Mucosa of descending colon (tissue), 3 donors: ENCODE measurements at places on chromosomes 2 and 18.
A peak's percentile ranks its signal among the peaks of the same experiment; 100 is the strongest.

GRCh38 chr2:85751627-85752026 is 2.2 kb upstream of the ATOH8 start:
- DNase-seq: no peak

DNA sequence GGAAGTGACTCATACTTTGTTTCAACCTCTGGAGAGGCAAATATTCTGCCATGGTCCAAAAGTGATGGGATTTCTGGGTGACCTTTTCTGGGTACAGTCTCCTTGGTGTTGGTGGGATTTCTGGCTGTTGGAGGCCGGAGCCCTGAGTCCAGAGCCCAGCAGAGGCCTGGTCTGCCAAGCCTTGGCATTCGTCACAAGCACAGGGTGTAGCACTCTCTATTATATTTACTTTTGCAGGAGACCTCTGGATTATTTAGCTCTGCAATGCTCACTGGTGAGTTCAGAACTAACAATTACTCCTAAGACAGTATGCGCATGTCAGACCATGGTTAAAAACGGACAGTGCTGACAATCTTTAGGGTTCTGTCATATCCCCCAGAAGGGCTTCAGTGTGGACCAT is 201.6 kb upstream of the TWIST2 start:
- no peak for DNase-seq

DNA sequence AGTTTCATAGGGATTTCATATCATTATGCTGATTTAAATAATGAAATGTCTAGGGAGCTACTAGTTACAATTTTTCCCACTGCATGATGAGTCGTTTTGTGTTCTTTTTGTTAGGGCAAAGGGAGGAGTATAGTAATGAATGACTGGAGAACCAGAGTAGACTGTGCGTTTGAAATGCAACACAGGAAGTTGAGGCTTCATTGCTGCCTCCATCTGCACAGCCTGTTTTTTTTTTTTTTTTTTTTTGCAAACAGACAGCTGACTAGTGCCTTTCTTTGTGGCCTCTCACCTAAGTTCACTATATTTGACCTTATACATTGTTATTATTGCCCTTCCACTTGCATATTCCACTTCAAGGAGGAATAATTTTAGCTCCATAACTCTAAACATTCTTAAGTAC is 286.7 kb upstream of the LRRTM1 start:
- DNase-seq: no peak

GRCh38 chr2:217521820-217522219 is 481.0 kb downstream of the TNS1 start:
- DNase-seq: no peak

- DNase-seq: no peak
Measured at GRCh38 chr18:13877157-13877556, 38.2 kb downstream of the MC2R start.

DNA sequence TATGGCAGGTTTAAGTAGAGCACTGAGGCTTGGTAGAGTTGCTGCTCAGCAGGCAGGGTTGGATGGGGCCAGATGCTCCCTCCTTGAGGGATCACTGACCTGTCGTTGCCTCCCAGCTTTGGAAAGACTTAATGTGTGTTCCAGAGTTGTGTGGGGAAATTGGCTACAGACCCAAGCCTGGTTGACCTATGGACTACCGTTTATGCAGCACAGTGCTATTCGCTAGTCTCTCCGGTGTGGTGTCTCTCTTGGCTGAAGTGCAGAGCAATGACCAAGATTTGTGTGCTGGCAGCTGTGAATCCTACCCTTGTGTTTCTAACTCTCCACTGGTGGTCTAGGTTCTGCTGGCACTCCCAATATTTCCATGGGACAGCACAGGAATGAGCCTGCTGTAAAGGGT is 29.8 kb upstream of the SLC4A10 start:
- DNase-seq: no peak

DNA sequence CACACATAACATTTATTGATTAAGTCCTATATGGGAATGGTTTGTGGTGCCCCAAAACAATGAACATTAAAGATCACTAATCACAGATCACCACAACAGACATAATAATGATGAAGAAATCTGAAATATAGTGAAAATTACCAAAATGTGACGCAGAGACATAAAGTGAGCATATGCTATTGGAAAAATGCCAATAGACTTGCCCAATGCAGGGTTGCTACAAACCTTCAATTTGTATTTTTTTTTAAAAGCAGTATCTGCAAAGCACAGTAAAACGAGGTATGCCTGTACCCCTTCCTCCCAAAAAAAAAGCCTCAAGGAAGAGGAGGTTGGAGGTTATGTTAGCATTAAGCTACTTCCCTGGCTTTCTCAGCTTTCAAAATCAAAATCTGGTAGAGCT is 131.1 kb downstream of the RBMS1 start:
- no peak for DNase-seq

GRCh38 chr18:70310560-70311320 is 21.9 kb downstream of the SOCS6 start:
- DNase-seq: no peak

DNA sequence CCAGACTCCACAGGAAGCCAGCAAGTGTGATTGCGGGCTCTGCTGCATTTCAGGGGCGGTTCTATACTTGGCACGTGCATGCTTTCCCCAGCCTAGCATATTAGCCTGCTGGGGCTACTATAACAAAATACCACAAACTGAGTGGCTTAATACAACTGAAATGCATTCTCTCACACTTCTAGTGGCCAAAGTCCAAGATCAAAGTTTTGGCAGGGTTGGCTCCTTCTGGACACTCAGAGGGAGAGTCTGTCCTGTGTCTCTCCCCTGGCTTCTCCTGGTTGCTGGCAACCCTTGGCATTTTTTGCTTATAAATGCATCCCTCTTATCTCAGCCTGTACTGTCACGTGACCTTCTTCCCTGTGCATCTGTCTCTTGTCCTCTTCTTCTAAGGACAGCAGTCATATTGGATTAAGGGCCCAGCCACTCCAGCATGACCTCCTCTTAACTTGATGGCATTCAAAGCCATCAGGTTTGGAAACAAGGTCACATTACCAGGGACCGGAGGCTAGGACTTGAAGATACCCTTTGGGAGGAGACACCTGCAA is 138.7 kb downstream of the RNF152 start:
- DNase-seq: no peak

- DNase-seq: peak; percentile 28
Measured at GRCh38 chr2:20649576-20649975, 1.3 kb downstream of the HS1BP3 start.

GRCh38 chr2:69104261-69104660 is 91.3 kb downstream of the ANTXR1 start:
- no peak for DNase-seq

DNA sequence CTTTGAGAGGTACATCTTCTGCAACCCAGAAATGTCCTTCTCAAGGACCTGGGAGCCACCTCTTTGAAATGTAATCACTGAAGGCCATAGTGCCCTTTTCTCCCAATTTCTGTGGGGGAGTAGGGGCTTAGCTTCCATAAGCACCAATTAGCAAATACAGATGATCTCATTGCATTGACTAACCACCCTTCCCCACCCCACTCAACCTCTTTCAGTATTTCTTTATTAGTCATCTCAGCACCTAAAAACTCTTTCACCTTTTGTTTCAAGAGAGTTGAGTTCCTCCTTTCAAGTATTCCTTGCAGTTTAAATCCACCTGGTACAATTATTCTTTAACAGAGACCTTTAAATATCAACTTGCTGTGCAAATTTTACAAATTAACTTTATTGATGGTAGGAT is 1011.8 kb upstream of the CDH2 start:
- no peak for DNase-seq
